Amniotic epithelial cell (primary cell): ENCODE measurements at places on chromosomes 6 and 20.

DNA sequence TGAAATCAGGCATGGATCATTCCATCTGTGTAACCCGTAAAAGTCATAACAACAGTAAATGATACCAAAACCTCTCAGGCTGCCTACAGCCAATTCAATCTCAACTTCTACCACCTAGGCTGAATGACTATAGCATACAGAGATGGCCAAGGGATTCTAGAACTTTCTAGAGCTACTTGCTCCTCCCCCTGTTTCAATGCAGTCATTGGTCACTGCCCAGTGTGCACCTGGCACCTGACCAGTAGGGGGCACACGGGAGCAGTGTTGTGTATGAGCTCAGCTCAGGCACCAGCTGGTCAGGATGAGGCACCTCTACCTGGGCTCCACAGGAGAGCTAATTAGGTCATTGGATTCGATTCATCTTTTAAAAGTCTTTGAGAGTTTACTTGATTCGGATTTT, 86.2 kb downstream of the PLEKHG1 start:
- DNase-seq, result no peak

- DNase-seq, result no peak
Observed at GRCh38 chr20:63176034-63176426, 39.9 kb downstream of the YTHDF1 start.

DNA sequence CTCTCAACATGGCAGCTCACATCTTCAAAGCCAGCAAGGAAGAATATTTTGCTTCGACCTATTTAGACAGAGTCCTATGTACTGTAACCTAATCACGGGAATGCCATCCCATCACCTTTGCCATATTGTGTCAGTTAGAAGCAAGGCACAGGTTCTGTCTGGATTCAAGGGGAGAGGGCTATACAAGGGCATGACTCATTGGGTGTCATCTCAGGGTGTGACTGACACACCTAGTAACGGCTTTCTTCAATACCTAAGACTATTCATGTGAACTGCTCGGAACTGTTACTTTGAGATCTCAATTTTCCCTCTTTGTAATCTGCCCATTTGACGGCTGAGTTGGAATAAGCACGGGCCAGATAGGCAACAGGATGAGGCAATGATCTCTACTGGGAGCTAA, 135.6 kb upstream of the HDGFL1 start:
- DNase-seq, result no peak

GRCh38 chr6:37570482-37571133, 70.9 kb upstream of the CCDC167 start:
- DNase-seq, result no peak

- DNase-seq, result peak; percentile 56
Observed at GRCh38 chr20:9392892-9393857, 121.2 kb upstream of the LAMP5 start.

- DNase-seq, result peak; percentile 65
Observed at GRCh38 chr6:131911951-131912350, 39.2 kb downstream of the CCN2 start.

GRCh38 chr6:138572885-138573284, 73.6 kb upstream of the NHSL1 start:
- no peak for DNase-seq

GRCh38 chr6:148885136-148885865, 138.5 kb downstream of the UST start:
- DNase-seq, result peak; percentile 42

DNA sequence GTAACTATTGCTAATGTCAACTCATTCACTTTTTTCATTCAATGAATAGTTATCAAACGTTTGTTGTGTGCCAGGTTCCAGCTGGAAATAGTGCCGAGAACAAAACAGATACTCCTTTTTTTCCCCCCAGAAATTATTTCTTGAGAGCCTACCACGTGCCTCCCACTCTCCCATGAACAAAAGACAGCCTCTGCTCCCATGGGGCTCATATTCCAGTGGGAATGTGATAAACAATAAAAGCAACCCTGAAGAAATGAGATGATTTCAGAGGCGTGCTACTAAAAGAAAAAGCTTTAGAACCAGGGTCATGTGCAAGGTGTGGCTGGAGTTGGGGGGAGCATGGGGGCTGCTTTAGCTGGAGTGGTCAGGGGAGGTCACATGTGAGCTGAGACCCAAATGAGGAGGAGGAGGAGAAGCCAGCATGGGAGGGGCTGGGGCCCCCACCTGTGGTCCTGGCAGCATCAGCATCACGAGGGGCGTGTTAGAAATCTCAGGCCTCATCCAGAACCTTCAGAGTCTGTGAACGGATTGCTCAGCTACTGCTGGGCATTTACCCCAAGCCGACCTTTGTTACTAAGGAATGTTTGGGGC, 157.4 kb downstream of the EYA2 start:
- DNase-seq, result no peak

GRCh38 chr6:145756170-145756662, 20.9 kb upstream of the EPM2A start:
- peak; percentile 99 for DNase-seq

- DNase-seq, result no peak
Observed at GRCh38 chr20:59835057-59835447, 98.4 kb downstream of the SYCP2 start.

- no peak for DNase-seq
Observed at GRCh38 chr20:60034231-60035110, 76.2 kb downstream of the CDH26 start.

DNA sequence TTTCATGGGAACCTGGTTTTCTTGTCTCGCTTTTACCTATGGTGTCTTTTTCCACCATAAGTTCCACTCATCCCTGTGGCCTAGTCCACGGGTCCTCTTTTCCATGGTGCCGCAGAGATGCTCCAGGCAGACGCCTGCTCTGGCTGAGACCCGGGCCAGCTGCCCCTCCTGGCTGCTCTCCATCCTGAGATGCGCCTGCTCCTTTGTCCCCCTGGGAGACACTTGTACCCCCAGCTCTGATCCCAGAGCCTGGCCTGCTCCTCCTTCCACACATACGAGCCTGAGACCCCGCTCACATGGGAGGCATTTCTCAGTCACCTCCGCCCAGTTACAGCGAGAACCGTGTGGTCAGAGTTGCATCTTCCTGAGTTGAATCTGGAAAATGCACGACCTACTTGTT, 29.6 kb downstream of the RNASET2 start:
- no peak for DNase-seq

DNA sequence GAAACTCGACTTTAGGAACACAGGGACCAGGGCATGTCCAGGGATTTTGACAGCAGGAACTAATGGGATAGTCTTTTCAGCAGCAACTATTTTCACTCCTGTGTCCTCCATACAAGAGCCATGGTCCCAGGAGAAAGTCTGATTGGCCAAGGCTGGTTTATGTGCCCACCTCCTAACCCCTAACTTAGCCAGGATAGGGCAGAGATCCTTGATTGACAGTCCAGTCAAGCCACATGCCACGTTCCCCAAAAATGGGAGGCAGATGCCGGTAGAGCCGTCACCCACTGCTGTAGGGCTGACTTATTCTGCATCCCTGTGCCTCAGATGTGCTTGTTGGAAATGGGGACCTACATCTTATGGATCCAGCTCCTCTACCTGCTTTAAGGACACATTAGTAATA, 22.3 kb downstream of the SLC2A10 start:
- DNase-seq, result no peak

- no peak for DNase-seq
Observed at GRCh38 chr6:10421921-10422736, 7.3 kb upstream of the TFAP2A start.

GRCh38 chr20:32583581-32584070, 1.5 kb downstream of the NOL4L start:
- no peak for DNase-seq

DNA sequence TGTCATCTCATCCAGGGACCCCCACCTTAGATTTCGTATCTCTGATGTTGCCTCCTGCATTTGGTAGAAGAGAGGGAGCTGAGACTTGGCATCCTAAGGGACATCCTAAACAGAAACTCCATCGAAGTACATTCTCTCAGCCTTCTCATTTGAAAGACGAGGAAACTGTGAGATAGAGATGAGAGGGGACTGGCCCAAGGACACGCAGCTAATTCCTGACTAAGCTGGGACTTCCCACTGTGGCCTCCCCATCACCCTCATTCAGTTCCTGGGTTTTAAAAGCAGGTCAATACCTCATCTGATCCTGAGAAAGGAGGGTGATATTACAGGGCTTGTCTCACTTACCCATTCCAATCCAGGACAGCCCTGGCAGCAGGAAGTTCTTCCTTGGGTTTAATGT, 855 bp upstream of the WFDC5 start:
- DNase-seq, result no peak

GRCh38 chr6:24822696-24823095, 24.0 kb upstream of the ARMH2 start:
- peak; percentile 58 for DNase-seq

DNA sequence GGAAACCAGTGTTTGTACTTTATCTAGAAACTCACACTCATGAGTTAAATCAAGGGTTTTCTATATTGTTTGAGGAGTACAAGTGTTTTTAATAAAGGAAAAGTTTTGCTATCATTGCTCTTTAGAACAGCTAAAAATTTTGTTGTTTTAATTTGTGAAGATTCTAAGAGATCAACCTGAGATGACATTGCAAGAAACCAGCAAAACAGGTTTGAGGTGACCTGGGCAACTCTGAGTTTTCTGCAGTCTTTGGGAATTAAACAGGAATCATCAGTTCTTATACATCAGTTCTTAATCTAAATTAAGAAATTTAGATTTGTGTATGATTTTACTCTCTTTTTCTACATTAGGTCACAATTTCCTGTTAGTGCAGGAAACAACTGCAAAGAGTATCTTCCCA, 114.5 kb downstream of the JAG1 start:
- DNase-seq, result no peak

GRCh38 chr6:57040011-57040410, 6.5 kb upstream of the KIAA1586 start:
- DNase-seq, result peak; percentile 4
